Central memory CD8-positive, alpha-beta T cell (primary cell): ENCODE measurements at places on chromosomes 3 and 15.

DNA sequence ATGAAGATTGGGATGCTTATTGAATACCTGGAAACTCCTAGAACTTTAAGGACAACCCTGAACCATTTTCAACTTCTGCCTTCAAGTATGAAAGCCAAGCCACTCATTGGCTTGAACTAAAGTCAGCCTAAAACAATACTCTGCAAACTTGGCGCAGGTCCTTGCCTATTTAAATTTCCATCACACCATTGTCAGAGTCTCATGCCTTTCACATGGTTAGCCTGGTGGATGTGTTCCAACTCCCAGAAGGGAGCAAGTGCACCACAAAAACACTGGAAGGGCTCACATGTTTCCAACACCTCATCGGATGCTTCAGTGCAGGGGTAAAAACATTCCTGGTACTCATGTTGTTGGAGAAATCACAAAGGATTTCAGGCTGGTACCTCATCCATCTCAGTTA is 511.6 kb upstream of the MDFIC2 start:
- no peak for DNase-seq

GRCh38 chr15:74978503-74978902 is 16.9 kb upstream of the SCAMP5 start:
- no peak for DNase-seq

GRCh38 chr15:58605931-58606530 is 143.5 kb downstream of the ADAM10 start:
- DNase-seq: no peak

DNA sequence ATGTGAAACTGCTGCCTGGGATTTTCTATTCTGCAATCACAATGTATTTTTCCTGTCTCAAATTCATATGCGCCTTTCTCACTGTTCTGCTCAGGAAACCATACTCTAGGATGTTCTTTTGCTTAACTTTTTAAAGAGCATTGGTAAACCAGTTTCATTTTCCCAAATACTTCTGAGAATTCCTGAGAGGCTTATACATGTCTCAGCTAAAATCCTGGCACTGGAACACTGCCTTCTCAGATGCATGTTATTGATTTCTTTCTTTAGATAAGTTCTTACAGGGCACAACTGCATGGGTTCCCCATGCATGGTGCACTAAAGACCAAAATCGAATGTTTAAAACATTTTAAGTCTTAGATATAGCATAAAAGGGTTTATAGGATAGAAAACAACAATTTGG is 178.3 kb upstream of the PLSCR5 start:
- no peak for DNase-seq

- no peak for DNase-seq
Observed at GRCh38 chr15:58564981-58565380, 133.2 kb downstream of the LIPC start.

DNA sequence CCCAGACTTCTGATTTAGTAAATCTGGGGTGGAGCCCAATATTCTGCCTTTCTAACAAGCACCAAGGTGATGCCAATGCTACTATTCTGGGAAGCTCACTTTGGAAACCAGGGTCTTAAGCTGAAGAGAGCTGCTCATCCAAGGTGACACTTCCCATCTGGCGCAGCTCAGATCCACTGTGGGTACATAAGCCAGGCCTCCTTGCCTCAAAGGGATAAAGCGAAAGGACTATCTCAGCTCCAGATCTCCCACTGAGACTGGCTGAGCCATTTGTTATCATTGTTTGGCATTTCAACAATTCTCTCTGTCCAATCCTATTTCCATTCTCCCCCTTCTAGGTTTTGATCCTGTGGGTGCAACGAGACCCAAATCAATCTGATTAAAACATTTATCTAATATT is 323.8 kb downstream of the GBE1 start:
- DNase-seq: no peak

- DNase-seq: no peak
Observed at GRCh38 chr3:197407053-197407452, 108.6 kb upstream of the DLG1 start.

- no peak for DNase-seq
Observed at GRCh38 chr15:74264081-74264501, 28.0 kb downstream of the CCDC33 start.

- no peak for DNase-seq
Observed at GRCh38 chr3:126745760-126746394, 41.8 kb downstream of the CHCHD6 start.

DNA sequence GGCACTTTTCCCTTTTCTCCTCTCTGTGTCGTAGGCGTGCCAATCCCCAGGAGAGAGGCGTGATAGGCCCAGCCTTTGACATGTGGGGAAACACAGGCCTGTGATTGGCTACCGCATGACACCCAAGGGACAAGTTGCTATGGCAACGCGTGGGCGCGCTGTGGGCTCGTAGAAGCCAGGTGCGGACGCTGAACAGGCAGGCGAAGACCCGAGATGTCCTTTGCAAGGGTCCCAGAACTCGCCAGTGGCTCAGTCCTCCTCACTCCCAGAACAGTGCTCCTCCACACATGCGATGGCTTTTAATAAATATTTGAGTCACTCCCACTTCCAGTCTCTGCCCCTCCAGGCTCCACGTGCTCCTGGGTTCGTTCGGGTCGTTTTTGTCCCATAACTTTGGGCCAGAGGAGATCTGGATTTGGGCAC is 4.2 kb downstream of the SLC51B start:
- DNase-seq: peak; percentile 61

GRCh38 chr3:121834671-121835464 is at the start of the genes EAF2 and IQCB1:
TSS of gene EAF2 (plus strand) at chr3:121835209. CDS start at chr3:121835286, 77 bp downstream.
TSS of gene IQCB1 (minus strand) at chr3:121835060. CDS start at chr3:121828960, 6,100 bp downstream.
- DNase-seq: peak; percentile 97

- DNase-seq: no peak
Observed at GRCh38 chr15:31298707-31299172, 27.9 kb upstream of the KLF13 start.

GRCh38 chr3:169383770-169384169 is 279.7 kb downstream of the MECOM start:
- DNase-seq: no peak

- DNase-seq: no peak
Observed at GRCh38 chr3:140931016-140931454, 10.6 kb upstream of the SLC25A36 start.

DNA sequence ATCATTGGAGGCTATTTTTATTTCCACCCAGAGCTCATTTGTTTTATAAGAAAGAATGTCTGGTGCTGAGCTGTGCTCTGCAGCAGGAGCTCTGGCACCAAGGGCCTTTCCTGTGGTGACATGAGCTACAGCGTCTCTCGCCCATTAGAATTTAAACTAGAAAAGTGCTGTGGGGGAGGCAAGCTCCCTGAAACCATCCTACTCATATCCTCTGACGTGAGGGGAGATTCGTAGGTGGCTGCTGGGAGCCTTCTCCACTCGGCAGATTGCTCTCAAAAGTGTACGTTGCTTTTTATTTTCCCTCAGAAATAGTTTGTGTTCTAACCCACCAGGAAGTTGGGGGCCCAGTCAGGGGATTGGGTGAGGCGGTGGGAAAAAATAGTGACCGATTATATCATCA is 76.3 kb upstream of the ARHGEF3 start:
- DNase-seq: no peak

DNA sequence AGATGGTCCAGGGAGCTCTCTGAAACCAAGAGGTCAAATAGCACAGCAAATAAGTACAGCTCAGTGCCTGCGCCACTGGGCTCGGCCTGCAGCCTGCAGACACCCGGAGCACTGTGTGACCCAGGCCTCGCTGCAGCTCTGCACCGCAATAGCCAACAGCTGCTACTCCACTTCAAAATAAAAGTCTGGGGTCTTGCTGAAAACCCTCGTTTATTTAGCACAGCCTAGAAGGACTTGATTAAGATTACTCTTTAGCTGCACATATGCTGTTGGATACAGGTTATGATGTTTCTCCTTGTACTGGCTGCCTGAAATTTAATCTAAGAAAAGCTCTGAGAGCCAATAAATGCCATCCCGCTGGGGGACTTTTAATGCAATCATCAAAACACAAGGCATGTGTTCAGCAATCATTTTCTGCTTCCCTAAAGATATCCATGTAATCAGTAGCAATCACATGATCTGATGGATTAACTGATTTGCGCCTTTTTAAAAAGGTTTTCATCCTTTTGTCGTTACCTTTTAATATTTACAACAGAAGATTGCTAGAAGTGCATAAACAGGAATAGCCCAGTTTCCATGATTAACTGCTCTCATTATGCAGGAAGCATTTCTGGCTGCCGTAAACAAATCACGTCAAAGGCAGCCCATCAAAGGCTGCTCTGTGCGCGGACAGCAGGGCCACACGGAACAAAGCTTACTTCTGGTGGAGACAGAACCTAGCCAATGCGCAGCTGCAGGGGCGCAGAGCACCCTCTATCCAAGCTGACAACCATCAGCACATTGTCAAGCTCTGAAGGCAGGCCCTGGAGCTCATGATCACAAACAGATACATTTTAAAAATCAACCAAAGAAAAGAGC is 58.8 kb downstream of the CLASP2 start:
- no peak for DNase-seq

DNA sequence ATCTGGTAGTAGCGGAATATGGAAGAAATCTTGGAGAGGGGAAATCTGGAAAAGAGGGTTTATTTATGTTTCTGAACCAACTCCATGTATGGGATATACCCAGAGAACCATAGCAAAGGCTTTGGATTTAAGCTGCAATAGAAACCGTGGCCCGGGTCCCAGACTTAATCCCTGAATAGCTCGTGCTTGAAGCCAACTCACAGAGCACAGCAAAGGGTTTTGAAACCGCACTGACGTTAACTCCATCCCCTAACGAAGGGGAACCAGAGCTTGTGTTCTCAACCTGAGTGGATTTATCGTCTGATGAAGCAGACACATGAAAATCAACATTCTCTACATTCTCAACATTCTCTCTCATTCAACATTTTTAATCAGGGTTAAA is 154.6 kb downstream of the APBA2 start:
- no peak for DNase-seq

DNA sequence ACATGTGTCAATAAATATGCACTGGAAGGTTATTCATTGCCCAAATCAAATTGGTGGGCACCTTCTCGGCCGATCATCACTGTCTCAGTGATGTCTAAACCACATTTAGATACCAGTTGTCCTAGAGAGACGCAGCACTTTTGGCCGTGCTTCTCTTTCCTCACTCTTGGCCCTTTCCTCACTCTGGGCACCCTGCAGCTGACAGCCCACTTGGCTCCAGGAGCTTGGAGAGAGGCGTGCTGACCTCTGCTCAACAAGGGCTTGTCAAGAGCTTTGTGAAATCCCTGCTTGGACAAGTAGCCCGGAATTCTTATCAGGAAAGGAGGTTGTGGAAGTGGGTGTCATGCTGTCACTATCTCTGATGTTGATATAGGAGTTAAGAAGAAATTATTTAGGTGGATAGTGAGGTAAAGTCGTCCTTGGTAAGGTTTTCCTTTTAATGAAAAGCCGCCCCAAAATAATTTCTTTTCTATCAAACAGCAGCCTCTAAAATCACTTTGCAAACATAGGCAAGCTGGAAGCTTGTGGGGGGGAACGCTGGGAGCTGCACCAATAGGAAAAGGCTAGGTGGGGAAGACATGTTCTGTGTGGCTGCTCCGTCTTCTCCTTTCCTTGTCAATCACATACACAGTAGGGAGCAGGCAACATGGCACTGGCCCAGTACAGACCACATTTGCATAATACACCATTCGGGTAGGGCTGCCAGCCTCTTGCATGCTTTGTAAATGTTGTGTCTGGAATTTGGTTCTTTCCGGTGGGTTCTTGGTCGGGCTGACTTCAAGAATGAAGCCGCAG is 126.8 kb upstream of the UBE3A start:
- DNase-seq: no peak

DNA sequence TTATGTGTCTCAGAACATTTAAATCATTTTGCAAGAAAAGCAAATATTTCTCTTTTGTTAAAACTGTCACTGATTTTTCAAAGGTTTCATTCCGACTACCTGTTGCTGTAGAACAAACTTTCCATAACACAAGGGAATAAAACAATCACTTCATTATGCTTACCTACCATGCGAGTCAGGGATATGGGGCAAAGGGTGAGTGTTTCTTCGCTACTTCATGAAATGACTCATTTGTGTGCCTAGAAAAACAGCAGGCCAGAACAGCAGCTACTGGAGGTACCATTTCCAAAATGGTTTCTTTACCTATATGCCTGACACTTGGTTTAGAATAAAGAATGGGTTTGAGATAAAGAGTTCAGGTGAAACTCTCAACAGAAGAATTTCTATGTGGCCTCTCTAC is 712.5 kb downstream of the PLOD2 start:
- DNase-seq: no peak

DNA sequence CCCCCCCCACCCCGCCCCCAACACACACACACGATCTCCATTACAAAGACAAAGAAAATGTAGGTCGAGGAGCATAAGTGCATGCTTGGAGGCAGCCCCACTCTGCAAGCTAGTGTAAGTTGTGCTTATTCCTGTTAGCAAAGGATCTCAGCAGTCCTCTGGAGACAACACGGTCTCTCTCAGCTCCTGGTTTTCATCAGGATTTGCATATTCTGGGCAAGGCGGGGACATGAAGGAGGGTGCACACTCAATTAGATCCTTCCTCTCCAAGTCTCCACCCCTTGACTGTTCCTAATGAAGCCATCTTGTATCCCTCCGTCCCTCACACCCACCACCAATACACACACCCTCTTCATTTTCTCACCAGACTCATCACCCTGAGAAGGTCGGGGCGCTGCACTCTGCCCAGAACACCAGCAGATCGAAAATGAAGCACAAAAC is 63.8 kb downstream of the MRPL46 start:
- DNase-seq: no peak

- no peak for DNase-seq
Observed at GRCh38 chr3:194272221-194272620, 78.9 kb downstream of the CPN2 start.

- DNase-seq: no peak
Observed at GRCh38 chr15:60353245-60353920, 44.4 kb downstream of the ANXA2 start.

DNA sequence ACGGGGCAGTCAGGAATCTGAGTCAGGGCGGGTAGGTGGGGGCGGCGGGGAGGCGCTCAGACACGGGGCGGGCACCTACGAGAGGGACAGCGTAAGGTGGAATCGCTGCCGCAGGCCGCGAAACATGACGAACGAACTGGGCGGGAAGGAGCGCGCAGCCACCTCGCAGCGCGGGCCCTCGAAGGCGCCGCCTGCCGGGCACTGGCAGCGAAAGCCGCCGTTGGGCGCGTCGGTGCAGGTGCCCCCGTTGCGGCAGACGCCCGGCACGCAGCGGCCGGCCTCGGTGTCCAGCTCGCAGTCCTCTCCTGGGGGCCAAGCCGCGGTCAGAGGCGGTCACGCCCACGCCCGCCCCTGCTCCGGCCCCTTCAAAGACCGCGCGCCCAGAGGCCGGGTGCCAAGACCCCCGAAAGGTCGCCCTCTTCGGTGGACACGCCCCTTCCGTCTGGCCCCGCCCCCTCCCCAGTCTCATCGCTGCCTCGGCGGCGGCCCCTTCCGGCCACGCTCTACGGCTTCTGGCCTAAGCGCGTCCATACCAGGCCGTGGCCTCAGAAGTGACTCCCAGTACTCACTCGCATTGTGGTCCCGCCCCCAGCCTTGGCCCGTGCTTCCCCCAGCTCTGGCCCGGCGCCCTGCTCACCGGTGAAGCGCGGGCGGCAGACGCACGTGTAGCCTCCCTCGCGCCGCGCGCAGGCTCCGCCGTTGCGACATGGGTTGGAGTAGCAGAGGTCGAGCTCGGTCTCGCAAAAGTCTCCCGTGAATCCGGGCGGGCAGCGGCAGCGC is 6.4 kb downstream of the CELSR3 start:
- peak; percentile 84 for DNase-seq
